CD8-positive, alpha-beta T cell (primary cell): ENCODE measurements at places on chromosomes 1 and 21.

- DNase-seq, result no peak
Observed at GRCh38 chr1:19219451-19219850, 9.4 kb upstream of the UBR4 start.

GRCh38 chr21:26756491-26757159 lies 88.6 kb downstream of the ADAMTS1 start:
- DNase-seq, result no peak

- DNase-seq, result no peak
Observed at GRCh38 chr21:36005018-36005417, 55.3 kb downstream of the SETD4 start.

- no peak for DNase-seq
Observed at GRCh38 chr1:147292012-147292411, 49.5 kb downstream of the CHD1L start.

- no peak for DNase-seq
Observed at GRCh38 chr1:44590475-44590874, 83.8 kb downstream of the TMEM53 start.

DNA sequence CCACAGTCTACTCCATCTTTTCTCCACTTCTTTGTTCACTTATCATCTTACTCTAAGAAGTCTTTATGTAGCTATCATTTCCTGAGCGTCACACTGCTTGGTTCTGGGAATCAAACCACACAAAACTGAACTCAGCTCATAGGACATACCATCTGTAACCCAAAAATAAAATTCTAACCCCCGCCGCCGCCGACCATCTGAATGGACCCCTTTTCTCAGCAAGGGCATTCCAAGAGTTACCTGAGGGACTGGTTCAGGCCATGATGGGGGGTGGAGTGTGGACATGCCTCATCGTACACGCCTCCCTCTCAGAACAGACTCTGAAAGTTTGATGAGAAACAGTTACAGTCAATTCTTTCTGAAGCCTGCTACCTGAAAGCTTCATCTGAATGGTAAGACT lies 12.6 kb upstream of the CHI3L2 start:
- no peak for DNase-seq

GRCh38 chr1:37342736-37343135 lies 131.6 kb upstream of the ZC3H12A start:
- no peak for DNase-seq

DNA sequence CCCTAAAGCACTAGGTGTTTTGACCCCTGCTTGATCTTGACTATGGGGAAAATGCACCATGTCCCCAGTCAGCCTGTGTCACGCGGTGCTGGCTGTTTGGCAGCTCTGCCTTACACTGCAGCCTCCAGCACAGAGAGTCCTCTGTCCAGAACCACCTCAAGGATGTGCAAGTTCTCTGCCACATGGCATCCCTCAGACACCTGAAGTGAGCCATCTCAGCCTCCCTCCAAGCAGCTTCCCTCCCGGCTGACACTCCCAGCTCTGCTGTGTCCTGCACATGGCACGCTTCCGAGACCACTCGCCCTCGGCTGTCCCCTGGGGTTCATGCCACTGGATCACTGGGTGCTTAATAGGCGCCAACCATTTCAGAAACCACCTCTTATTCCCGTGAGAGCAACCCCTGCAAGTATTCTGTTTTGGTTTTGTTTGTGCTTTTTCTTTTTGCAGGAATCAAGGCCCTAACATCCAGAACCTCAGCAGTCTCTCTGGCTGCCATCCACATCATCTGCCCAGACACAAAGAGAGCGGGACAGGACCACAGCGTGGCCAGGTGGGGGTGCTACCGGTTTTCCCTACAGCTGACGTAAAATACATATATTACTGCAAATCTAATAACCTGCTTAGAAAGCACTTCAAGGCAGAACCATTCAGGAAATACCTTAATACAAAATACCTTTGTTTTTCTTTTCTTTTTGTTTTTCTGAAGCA lies 45.7 kb downstream of the CAPZB start:
- peak; percentile 50 for DNase-seq
